ENCODE measurements at places on chromosomes 11 and 22. TPM values are rescaled to one million over a fixed set of nuclear protein-coding genes. Genes with fewer than 3 reads are reported as not detected.

- no peak for DNase-seq
Measured at GRCh38 chr11:69442012-69442806, 39.3 kb upstream of the LINC01488 start.

GRCh38 chr11:293852-294661 lies 5.1 kb downstream of the PGGHG start:
- no peak for DNase-seq

- DNase-seq = no peak
Measured at GRCh38 chr11:27907530-27907929, 200.4 kb downstream of the KIF18A start.

DNA sequence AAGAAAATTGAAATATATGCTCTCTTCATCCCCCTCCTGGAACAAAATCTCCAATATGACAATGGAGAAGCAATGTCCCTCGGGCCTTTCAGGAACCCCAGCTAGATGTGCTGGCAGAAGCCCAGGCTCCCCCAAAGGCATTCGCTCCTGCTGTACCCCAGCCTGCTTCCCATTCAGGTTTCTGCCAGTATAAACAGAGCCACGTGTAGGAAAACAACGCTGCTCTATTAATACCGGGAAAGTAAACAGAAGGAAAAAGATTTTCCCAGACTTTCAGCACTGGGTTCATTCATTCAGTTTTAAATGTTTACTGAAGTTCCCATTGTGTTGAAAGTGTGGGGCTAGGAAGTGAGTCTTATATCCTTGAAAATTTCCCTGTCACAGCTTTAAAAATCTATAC lies 147.1 kb downstream of the CADM1 start:
- no peak for DNase-seq

DNA sequence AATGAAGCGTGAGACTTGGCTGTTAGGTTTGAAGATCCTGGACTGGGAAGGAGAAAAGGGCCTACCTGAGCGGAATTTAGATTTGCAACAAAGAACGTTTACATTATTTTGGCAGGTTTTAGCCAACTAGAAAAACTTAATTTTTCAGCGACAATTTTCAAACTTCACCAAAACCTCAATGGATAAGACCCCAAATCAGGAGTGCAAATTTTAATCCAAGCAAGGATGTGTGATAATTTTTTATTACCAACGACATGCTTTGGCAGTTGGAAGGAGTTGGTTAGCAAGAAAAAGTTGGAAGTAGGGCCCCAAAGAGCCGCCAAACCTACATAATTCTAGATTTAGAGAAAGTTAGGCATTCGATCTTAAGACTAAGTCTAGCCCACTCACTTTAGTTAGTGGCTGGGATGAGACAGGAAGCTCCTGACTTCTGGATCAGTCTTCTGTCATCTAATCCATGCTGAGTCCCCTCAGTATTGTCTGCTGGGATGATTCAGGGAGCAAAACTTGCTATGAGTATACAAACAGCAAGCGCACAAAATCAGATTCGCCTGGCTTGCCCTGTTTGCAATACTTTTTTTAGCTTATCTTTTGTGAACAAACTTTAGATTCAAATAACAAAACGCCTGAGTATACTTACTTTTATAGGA lies 787 bp upstream of the RDX start:
- DNase-seq = no peak

- peak; percentile 28 for DNase-seq
Measured at GRCh38 chr22:42160830-42161696, 30.5 kb upstream of the CYP2D6 start.

The SDHD gene
- polyA plus RNA-seq = 94.1 TPM

The MUC5AC gene
- 0.18 TPM for polyA plus RNA-seq
